GDM1 (cell line): ENCODE measurements at places on chromosomes 5 and 9.

DNA sequence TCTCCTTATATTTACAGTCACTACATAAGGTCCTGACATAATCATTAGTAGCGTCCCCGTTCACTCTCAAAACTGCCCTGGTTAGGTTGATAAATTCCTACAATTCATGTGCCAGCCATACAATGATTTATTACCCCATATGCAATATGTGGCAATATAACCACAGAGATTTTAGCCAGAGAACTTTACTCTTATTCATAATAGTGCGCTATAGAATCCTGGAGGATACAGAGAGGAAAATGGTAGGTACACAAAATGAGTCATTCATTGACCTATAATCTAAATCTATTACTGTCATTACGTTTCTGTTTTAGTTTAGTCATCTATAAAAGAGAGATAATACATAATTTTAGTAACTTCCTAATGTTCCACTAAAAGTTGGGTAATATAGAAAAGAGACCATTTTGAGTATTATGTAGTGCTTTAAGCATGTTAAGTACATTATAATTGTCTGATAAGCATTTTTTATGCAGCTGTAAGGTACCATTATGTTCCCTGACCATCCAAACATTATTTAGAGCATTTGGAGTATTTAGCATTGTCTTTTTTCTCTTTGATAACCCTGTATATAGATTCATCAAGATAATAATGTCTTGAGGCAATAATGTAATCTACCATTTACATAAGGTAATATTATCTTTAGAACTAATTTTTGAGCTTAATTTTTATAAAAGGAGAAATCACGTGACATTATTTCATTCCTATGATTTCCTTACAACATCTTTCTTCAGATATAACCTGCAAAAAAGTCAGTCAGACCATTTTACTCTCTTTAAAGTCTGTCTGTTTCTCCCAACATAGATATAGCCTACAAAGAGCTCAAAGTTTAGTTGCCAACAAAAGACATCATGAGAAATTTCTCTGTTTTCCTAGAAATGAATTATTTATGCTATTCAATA lies 655.5 kb upstream of the ZNF608 start:
- DNase-seq: no peak

DNA sequence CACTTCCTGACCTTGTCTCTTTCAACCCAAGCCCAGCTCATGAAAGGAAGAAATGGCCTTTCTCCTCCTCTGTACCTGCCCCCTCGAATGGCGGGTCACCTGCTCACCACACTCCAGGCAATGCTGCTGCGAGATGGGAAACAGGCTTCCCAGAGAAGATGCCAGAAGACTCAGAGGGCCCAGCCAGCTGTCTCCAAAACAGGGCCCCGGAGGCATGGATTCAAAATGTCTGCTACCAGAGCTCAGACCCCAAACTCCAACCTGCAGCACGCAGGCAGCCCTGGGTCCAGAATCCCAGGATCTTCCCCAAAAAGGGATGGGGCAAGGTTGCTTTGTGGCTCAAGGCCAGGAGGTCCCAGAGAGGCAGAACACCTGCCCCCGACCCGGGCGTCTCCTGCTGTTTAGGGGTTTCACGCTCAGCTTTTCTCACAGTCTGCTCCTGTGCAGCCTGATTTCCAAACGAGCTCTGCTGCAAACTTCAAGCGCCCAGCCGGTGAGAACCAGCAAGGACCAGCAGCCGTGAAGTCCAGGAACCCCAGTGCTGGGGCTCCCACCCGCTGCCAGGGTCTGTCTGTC lies 42.5 kb downstream of the VAV2 start:
- no peak for DNase-seq

DNA sequence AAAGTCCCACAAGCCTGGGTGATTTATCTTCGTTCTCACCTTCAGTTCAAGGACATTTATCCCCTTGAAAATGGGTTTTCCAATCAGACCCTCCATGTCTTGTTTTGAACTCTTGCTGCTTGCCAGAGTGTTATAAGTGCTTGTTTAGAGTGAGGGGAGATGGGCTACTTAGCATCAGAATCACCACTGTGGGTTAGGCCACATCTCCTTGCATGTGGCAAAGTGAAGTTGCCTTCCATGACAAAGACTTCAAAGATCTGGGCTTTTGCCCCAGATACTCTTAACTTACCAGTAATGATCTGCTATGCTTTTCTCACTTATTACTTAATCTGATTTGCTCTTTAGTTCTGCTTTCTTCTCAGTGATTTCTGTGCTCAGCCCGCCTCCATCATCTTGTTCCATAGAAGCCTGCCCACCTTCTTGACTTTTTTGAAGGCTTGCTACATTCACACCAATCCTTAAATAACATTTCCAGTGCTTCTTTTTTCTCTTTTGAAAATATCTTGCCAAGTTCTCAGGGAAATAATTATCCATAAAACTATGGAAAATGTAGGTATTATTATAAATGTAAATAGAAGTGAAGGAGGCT lies 39.0 kb downstream of the GPR21 start:
- DNase-seq: no peak

GRCh38 chr9:119004618-119004990 lies 364.6 kb downstream of the BRINP1 start:
- no peak for DNase-seq

DNA sequence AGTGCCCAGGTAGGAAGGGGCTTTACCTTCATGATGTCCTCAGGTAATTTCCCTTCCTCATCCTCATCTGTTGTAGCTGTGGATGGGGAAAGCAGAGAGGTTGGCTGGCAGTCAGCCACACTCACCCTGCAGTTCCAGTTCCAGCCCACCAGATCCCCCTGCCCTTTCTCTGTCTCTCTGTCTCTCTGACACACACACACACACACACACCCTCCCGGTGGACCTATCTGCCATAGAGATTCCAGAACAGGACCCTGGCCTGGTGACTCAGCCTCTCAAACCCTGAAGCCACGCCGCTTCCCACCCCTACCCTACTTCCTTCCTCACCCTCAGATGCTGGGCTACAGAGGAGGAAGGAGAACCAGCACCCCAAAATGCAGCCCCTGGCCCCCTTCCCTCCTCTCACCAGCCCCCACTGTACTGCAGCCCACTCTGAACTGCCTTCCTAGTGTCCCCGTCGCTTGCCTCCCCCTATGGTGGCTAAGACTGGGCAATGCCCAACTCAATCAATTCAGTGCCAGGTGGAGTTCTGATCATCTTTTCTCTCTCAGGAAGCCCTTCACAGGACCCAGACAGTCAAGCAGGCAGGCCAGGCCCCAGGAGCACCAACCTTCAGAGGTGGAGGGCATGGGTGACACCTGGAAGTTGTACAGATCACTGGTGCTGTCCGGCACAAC lies 4.8 kb downstream of the IRF1 start:
- DNase-seq: peak; percentile 43

GRCh38 chr9:136310273-136311030 lies 6.6 kb upstream of the CCDC187 start:
- DNase-seq: no peak

GRCh38 chr5:8844847-8845246 lies 701.0 kb downstream of the SEMA5A start:
- no peak for DNase-seq

DNA sequence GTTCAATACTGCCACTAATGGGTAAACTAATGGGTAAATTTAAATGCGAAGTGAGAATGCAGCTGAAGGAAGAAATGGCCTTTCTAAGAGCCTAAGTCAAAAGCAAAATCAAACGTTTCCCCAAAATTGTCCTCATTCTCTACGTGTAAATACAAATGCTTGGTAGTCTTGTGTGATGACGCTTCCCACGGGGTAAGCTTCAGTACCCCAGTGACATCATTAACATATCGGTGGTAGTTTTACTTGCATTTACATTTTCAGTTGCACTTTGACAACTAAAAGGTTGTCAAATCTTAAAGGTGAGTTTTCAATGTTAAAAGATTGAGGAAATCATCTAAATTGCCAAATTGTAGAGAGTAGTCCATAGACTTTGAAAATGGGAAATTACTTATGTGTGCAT lies 550.7 kb upstream of the CCNG1 start:
- no peak for DNase-seq

DNA sequence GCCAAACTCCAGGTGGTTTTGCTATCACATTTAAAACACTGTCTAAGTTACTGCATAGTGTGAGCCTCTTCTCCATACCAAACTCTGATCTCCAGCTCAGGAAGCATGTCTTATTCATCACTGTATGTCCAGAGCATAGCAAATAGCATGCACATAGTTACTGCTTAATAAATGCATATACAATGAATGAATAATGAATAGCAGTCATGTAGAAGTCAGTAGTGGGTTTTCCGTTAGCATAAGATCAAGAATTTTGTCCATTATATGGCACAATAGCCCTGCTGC lies 329.4 kb downstream of the ARRDC3 start:
- no peak for DNase-seq

DNA sequence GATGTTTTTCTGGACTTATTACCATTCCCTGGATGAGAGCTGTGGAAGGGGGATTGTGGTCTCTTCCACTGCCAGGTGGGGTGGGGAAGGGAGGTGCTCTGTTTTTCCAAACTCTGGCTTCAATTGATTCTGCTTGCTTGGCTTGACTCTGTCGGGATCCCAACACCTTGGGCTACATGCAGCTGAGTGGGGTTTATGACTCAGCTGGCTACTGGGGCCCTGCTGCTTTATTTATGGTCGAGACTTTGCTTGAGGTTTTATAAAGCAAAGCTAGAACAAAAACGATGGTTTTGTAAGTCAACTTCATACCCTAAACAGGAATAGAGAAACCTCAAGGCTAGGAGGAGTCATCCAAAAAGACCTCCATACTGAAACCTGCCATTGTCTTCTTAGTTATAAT lies 76.3 kb downstream of the AOPEP start:
- no peak for DNase-seq

DNA sequence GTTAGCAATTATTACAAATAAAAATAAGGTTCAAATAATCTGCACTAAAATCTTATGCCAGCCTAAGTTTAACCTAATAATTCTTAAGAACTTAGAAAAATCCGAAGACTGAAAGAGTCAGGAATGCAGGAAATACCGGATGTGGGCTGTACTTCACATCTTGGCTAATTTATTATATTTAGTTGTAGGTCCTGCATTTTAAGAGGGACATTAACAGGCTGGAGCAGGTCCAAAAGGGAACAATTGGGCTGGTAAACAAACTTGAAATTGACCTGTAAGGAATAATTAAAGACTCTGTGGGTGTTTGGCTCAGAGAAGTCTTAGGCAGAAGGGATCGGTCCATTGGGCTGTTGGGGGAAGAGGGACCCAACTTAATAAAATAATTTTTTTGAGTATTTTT lies 18.4 kb downstream of the GLRA1 start:
- no peak for DNase-seq

DNA sequence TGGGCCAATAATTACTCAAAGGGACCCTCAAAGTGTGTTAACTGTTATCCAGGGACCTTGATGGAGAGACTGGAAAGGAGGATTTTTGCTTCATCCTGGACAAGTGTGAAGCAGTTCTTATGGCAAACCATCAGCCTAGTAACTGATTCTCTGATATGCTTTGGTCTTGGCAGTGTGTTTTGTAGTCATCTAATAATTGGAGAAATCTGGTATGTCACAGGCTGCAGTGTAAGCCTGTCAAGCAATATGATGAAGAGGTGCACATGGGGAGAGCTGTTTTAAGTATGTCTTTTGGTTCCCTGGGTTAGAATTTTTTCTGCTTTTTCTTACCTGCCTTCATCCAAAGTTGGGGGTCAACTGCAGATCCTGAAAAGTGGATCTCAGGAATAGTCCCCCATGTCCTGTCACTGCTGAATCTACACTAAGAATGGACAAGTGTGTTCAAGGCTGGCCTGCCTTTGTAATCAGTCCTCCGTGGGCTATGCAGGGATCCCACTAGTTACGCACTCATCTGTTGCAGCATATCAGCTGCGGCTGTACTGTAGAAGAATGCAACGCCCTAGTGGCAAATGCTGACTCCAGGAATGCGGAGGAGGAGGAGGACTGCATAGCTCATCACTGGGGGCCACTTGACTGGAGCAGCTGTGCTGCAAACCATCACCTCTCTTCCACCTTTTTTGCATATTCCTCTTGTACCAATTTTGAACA lies 1.9 kb downstream of the SPTAN1 start:
- no peak for DNase-seq

GRCh38 chr9:75612754-75613153 lies 277.7 kb upstream of the PCSK5 start:
- DNase-seq: no peak

DNA sequence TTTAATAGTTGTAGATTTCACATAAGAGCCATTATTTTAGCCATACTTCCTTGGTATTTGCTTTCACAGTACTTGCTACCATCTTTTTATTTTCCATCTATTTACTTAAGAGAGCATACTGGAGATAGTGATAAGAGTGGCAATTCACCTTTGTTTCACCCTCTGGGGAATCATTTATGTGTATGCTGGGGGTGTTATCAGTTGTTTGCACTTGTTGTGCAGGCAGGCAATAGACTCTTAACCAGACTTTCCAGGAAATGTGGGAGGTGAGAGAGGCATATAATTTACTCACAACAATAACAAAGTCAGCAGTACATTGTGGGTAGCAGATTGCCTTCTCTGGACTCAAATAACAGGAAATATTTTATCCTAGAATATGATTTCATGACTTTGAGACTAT lies 1018.3 kb downstream of the CDH12 start:
- no peak for DNase-seq

DNA sequence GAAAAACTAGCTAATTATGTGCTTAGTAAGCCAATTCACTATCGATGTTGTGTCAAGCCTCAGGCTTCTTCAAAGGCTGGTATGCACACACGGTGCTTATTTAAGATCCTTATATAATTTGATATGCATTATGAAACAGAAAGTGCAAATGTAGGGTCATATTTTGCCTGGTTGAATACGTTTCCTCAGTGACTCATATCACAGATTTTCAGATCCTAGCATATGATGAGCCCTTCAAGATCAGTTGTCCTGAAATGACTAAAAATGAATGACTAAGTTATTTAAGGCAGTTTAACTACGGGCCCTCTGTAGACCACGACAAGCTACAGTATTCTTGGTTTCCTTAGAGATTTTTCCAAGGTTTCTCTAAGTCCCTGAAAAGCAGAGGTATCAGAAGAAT lies 778.3 kb downstream of the PRELID2 start:
- no peak for DNase-seq

GRCh38 chr5:66704790-66705425 lies 108.7 kb downstream of the MAST4 start:
- no peak for DNase-seq

- peak; percentile 52 for DNase-seq
These were observed 41.8 kb downstream of the FYB1 start for GRCh38 chr5:39177631-39177964.

DNA sequence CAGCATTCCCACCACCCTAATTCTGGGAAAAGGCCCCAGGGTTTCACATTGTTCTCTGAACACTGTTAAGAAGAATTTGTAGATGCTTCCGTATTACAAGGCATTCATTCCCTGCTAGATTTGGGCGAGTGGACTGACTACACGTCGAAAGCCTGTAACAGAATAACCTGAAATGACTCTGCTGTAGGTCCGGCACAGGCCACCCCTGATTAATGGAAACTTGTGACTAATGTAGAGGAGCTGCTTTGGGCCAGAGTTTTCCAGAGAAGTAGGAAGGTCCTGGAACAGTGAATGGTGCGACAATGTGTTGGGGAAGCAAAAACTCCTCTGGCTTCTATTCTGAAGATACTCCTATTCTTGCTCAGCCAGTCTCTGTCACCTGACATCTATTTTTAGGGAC lies 87.6 kb downstream of the NR3C1 start:
- no peak for DNase-seq
